ENCODE measurements at places on chromosomes 1 and 21.

- no peak overlapping the region for H3K4me3 ChIP-seq
- peaks cover 7% of the 10 kb centered on the region for H3K4me1 ChIP-seq
- peaks cover 23% of the 10 kb centered on the region for H3K36me3 ChIP-seq
- peak overlapping the region; percentile 62 for H3K27ac ChIP-seq
- H3K27me3 ChIP-seq = no peaks in the 10 kb centered on the region
- DNase-seq = no peak
Measured at GRCh38 chr1:179351281-179351680, 14.5 kb upstream of the AXDND1 start.

- H3K27me3 ChIP-seq = no peaks in the 10 kb centered on the region
- peaks cover 66% of the 10 kb centered on the region for H3K36me3 ChIP-seq
- no peak overlapping the region for H3K4me3 ChIP-seq
- no peak for DNase-seq
Measured at GRCh38 chr1:110346690-110347089, 7.5 kb downstream of the RBM15 start.

- no peaks in the 10 kb centered on the region for H3K27me3 ChIP-seq
- DNase-seq = no peak
- H3K4me1 ChIP-seq = peaks cover 18% of the 10 kb centered on the region
- H3K36me3 ChIP-seq = no peaks in the 10 kb centered on the region
- no peak overlapping the region for H3K27ac ChIP-seq
Measured at GRCh38 chr1:64981601-64982533, 15.5 kb upstream of the JAK1 start.

- no peaks in the 10 kb centered on the region for H3K4me1 ChIP-seq
- DNase-seq = no peak
- H3K36me3 ChIP-seq = peaks cover 67% of the 10 kb centered on the region
- no peaks in the 10 kb centered on the region for H3K27me3 ChIP-seq
- no peak overlapping the region for H3K27ac ChIP-seq
- H3K4me3 ChIP-seq = no peak overlapping the region
Measured at GRCh38 chr21:45187646-45188045, 100.0 kb downstream of the POFUT2 start.

DNA sequence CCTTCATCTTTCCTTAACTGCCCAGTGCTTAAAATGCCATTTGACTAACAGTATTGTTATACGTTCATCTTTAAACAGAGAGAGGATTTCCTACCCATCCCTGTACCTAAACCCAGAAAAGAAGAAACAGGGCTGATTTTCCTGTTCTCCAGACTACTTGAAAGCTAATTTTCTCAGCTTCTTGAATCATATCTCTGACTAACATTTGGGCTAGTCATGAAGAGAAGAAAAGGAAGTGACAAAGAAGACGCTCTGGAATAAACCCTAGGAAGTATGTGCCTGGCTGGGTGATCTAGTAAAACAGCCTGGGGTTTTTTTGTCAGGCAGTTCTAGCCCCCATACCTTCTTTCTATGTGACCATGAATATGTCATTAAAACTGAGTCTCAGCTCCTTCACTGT, 44.8 kb upstream of the SGIP1 start:
- no peaks in the 10 kb centered on the region for H3K27me3 ChIP-seq
- no peak overlapping the region for H3K27ac ChIP-seq
- no peaks in the 10 kb centered on the region for H3K4me1 ChIP-seq

- no peak overlapping the region for H3K27ac ChIP-seq
- no peaks in the 10 kb centered on the region for H3K4me1 ChIP-seq
- no peak overlapping the region for H3K4me3 ChIP-seq
- H3K36me3 ChIP-seq = no peaks in the 10 kb centered on the region
- H3K27me3 ChIP-seq = no peaks in the 10 kb centered on the region
Measured at GRCh38 chr21:35933466-35933865, 126.9 kb downstream of the SETD4 start.

DNA sequence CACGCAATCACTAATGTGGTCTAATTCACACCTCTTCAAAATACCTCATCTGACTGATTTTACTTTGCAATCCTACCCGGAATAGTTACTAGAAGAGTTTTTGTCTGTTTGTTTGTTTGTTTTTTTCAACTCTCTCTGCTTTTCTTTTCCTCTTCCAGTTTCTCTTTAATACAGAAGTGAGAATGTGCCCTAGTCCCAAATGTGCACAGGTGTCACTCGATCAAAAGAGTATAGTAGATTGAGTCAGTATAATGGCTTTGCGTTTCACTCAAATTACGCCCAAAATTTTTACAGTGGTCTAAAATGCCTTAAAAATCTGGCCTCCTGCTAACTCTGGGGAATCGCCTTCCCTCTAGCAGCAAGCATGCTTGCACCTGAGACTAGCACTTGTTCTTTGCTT, 1536.8 kb downstream of the KCNT2 start:
- H3K36me3 ChIP-seq = no peaks in the 10 kb centered on the region
- no peaks in the 10 kb centered on the region for H3K4me1 ChIP-seq
- H3K27me3 ChIP-seq = no peaks in the 10 kb centered on the region
- no peak for DNase-seq

DNA sequence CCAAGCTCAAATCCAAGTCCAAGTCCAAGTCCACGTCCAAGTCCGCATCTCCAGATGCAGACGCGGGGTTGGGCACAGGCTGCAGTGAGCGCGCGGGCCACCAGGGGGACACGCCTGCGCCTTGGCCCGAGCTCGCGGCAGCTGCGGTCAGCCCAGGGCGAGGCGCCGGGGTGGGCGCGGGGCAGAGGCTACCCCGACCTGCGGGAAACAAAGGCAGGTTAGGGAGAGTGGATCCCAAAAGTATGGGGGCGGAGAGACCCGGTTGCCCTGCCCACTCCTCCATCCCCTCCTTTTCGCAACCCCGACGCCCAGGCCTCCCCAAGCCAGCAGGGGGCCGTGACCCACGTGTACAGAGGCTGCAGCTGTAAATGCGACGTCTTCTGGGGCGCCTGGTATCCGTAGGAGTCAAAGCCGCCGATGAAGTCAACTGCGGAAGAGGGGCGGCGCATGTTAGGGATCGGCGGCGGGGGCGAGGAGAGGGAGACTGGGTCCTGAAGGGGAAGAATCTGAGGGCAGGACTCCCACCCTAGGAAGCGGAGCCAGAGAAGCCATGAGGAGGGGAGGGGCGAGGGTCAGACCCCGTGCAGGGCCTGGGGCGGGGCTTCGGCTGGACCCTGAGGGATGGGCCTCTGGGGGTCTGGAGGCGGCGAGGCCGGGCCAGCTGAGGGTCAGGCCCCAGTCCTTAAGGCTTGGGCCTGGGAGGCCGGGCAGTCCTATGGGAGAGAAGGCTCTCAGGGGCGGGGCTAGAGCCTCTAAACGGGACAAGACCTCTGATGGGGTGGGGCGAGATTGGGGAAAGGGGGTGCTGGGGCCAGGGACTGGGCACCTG, 58.0 kb downstream of the NKAIN1 start:
- no peak overlapping the region for H3K27ac ChIP-seq
- H3K27me3 ChIP-seq = peaks cover 37% of the 10 kb centered on the region
- no peak overlapping the region for H3K4me3 ChIP-seq
- peak; percentile 45 for DNase-seq

GRCh38 chr21:38376693-38377092, 119.9 kb downstream of the KCNJ15 start:
- no peak overlapping the region for H3K4me3 ChIP-seq
- no peak for DNase-seq
- peaks cover 10% of the 10 kb centered on the region for H3K27me3 ChIP-seq
- no peaks in the 10 kb centered on the region for H3K36me3 ChIP-seq
- H3K27ac ChIP-seq = no peak overlapping the region

GRCh38 chr1:87794788-87795614, 466.3 kb downstream of the LMO4 start:
- H3K4me1 ChIP-seq = no peaks in the 10 kb centered on the region
- no peak overlapping the region for H3K27ac ChIP-seq
- no peak for DNase-seq
- peaks cover 2% of the 10 kb centered on the region for H3K27me3 ChIP-seq
- no peaks in the 10 kb centered on the region for H3K36me3 ChIP-seq

DNA sequence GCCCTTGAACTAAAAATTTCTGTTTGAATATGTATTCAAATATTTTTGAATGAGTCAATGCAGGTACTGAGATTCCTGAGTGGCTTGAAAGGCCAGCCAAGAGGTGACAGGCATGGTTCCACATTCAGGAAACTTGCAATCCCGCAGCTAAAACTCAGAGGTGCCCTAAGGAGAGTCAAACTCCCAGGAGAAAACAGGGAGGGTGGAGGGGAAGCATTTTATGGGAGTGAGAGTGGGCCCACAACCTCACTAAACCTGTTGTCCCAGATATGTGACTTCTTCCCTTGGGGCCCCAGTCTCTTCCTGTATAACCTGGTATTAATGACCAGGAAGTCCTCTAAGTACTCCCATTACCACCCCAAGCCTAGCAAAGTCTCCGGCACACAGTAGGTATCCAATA, 189.6 kb downstream of the PLPP3 start:
- no peaks in the 10 kb centered on the region for H3K36me3 ChIP-seq
- DNase-seq = no peak
- no peaks in the 10 kb centered on the region for H3K4me1 ChIP-seq
- peaks cover 9% of the 10 kb centered on the region for H3K27me3 ChIP-seq

GRCh38 chr1:39144924-39145323, 59.6 kb upstream of the MACF1 start:
- no peaks in the 10 kb centered on the region for H3K4me1 ChIP-seq
- no peak overlapping the region for H3K4me3 ChIP-seq
- DNase-seq = no peak
- H3K27ac ChIP-seq = no peak overlapping the region
- H3K36me3 ChIP-seq = no peaks in the 10 kb centered on the region

DNA sequence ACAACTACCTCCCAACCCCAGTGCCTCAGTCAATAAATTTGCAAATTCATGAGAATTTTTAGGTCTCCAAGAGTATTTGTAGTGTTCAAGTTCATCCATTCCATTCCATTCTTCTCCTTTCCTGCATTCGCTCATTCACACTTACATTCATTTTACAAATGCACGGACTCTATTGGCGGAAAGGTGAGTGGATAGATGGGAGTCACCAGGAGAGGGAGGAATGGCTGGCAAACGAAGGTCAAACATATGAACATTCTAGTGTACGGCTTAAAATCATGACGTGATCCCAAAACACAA, 2.5 kb downstream of the LORICRIN start:
- H3K27ac ChIP-seq = no peak overlapping the region
- H3K36me3 ChIP-seq = no peaks in the 10 kb centered on the region
- peaks cover 53% of the 10 kb centered on the region for H3K27me3 ChIP-seq
- no peak for DNase-seq
- H3K4me1 ChIP-seq = peaks cover 22% of the 10 kb centered on the region

DNA sequence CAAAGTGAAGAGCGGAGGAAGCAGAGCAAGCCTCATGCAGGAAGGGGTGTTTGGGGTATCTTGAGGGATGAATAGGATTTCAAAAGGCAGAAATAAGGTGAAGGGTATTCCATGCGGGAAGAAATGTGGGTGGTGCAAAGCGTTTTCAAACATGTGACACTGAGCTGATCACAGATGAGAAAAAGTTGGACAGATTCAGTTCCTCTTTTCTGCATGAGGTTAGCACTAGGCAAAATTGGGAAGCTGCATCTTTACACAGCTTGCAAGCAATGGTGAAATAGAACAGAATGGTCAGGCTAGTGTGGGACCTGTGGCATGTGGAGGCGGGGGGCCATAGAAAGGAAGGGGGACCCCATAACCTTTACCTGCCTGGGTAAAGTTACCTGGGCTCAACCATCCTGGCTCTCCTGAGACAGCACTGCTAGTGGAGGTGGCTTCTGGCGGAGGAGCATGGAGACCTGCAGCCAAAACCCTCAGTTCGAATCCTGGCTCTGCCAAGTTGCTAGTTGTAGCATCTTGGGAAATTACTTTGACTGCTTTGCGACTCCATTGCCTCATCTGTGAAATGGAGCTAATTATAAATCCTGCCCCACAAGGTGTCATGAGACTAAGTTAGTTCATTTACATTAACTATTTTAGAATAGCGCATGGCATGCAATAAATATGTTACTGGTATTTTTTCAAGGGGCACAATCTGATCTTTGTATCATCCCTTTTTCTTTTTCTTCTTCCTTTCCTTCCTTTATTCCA, 16.4 kb downstream of the KCNA10 start:
- no peaks in the 10 kb centered on the region for H3K27me3 ChIP-seq
- H3K4me3 ChIP-seq = no peak overlapping the region
- H3K4me1 ChIP-seq = no peaks in the 10 kb centered on the region
- H3K27ac ChIP-seq = no peak overlapping the region

- peaks cover 14% of the 10 kb centered on the region for H3K36me3 ChIP-seq
- no peaks in the 10 kb centered on the region for H3K27me3 ChIP-seq
Measured at GRCh38 chr1:44630116-44630515, 44.2 kb downstream of the TMEM53 start.

GRCh38 chr1:154840269-154841176, 29.6 kb downstream of the KCNN3 start:
- DNase-seq = no peak
- H3K4me1 ChIP-seq = peaks cover 3% of the 10 kb centered on the region
- H3K27me3 ChIP-seq = no peaks in the 10 kb centered on the region
- no peaks in the 10 kb centered on the region for H3K36me3 ChIP-seq

GRCh38 chr21:44331650-44332307, 7.4 kb downstream of the CFAP410 start:
- H3K36me3 ChIP-seq = no peaks in the 10 kb centered on the region
- no peaks in the 10 kb centered on the region for H3K4me1 ChIP-seq
- no peaks in the 10 kb centered on the region for H3K27me3 ChIP-seq
- H3K27ac ChIP-seq = no peak overlapping the region
- no peak for DNase-seq
- H3K4me3 ChIP-seq = no peak overlapping the region

GRCh38 chr21:25963181-25963580, 207.4 kb downstream of the APP start:
- H3K36me3 ChIP-seq = peaks cover 6% of the 10 kb centered on the region
- DNase-seq = no peak
- H3K27me3 ChIP-seq = no peaks in the 10 kb centered on the region
- no peak overlapping the region for H3K27ac ChIP-seq

DNA sequence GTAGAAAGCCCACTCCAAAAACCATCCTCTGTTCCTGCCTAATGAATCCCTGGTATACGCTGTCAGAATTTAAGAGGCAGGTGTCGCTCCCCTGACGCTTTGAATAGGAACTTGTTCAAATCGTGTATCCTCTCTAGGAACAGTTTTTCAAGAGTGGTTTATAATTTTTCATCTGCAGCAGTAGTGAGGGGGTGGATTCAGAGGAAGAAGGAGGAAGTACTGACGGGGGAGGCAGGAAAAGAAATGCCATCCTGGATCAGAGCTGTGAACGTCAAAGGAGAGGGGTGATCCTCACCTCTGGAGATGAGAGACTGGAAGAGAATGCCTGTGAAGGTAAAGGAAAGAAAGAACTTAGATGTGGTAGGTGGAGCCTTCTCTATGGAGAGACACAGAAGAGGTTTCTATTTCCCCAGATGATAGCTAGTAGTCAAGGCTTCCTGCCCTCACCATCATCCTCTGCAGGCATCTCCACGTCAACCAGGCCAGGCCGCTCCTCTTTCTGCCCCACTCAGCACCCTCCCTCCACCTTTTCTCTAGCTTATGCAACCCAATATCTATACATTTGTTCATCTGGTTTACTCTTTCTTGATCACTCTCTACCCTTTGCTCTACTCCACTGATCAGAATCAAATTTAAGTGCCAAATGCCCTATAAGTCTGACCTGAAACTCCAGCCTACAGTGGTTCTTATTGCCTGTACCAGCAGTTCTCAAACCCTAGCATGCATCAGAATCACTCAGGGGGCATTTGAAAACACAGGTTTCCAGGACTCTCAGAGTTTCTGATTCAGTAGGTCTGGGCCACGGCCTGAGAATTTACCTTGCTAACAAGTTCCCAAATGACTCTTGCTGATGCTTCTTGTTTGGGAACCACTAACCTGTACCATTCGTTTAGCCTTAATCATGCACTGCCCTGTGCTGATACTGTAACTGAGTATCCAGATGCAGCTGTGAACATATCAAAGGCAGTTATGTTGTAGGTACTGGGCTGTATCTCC, 13.1 kb upstream of the BCL9 start:
- DNase-seq = peak; percentile 50
- no peaks in the 10 kb centered on the region for H3K36me3 ChIP-seq
- H3K27me3 ChIP-seq = no peaks in the 10 kb centered on the region
- H3K27ac ChIP-seq = no peak overlapping the region
- H3K4me1 ChIP-seq = no peaks in the 10 kb centered on the region
- no peak overlapping the region for H3K4me3 ChIP-seq
